ENCODE measurements at places on chromosomes 13 and 19.

DNA sequence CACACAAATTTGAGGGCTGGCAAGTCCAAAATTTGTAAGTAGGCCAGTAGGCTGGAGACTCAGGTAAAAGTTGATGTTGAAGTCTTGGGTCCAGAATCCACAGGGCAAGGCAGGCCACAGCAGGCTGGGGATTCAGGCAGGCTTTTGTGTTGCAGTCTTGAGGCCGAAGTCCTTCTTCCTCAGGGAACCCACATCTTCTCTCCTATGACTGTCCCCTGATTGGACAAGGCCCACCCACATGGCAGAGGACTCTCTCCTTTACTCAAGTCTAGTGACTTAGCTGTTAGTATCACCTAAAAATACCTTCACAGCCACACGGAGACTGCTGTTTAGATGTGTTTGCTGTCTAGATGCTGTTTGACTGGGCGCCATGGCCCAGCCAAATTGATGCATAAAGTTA is 9.9 kb upstream of the SPATA13 start:
- no peak for DNase-seq

GRCh38 chr13:46124531-46124966 is 19.7 kb upstream of the CPB2 start:
- DNase-seq = no peak

DNA sequence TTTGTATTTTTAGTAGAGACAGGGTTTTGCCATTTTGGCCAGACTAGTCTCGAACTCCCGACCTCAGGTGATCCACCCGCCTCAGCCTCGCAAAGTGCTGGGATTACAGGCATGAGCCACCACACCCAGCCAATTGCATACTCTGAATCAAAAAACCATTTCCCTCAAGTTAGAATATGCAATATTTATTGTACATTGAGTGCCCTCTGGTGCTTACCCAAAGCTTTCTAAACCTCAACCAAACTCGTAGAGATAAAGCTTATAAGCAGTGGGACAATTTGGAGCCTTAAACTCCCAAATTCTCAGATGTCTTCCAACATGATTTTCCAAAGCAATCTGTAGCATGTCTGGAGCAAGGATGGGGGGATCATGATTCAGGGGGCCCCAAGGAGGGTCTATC is 22.4 kb downstream of the RFXAP start:
- no peak for DNase-seq

DNA sequence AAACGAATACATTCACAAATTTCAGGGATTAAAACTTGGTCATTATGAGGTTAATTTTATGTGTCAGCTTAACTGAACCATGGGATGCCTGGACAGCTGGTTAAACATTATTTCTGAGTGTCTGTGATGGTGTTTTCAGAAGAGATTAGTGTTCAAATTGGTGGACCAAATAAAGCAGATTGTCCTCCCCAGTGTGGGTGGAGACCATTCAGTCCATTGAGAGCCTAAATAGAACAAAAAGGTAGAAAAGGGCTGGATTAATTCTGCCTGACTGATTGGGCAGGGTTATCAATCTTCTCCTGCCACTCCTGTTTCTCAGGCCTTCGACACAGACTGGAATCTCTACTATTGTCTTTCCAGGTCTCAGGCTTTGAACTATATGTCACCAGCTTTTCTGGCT is 203.8 kb upstream of the SLITRK6 start:
- no peak for DNase-seq

DNA sequence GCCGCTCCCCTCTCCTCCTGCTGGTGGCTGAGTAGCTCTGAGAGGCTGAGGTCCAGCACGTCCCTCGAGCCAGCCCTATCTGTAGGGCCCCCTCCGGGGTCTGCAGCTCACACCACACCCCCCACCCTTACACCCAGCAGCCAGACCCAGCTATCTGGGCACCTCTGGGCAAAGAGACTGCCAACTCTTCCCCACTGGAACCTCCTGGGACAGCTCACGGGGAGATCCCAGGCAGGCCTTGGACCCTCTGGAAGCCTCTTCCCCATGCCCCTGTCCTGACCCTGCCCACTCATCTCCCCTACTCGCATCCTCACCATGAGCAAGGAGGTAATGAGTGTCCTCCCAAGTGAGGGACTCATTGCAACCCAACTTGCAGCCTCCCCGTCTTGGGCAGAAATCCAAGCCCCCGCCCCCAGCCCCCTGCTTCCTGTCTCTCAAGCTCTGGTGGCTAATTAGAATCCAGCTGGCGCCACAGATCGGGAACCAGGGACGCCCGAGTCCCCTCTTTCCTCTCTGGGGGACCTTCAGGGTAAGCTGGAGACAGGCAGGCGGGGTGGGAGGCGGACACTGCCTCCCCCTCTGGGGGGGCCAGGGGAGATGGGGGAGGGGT is 22.1 kb downstream of the ADGRL1 start:
- DNase-seq = no peak

DNA sequence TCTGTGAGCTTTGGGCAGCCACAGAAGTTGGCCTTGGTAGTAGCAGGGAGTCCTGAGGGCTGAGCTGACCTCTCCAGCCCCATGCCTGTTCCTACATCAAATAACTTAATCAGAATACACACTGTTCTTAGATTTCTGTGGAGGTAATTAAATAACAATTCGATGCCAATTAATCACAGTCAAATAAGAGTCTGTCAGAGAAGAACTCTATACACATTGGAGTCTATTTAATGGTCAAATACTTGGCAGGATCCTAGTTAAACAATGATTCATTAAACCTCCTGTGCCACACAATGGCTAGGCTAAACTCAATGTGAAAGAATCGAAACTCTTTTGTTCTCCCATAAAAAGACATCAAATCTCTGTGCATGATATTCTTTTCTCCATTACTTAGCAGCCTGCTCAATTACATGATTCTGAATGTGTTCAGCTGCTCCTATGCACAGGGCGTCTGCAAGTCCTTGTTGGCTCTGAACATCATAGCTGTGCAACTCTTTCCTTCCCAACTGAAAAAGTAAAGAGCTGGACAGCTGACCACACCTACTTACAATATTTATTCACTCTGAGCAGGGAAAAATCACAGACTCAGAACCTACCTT is 173.1 kb downstream of the ABCC4 start:
- DNase-seq = no peak

GRCh38 chr19:14019100-14019499 is 8.8 kb upstream of the RLN3 start:
- DNase-seq = no peak

DNA sequence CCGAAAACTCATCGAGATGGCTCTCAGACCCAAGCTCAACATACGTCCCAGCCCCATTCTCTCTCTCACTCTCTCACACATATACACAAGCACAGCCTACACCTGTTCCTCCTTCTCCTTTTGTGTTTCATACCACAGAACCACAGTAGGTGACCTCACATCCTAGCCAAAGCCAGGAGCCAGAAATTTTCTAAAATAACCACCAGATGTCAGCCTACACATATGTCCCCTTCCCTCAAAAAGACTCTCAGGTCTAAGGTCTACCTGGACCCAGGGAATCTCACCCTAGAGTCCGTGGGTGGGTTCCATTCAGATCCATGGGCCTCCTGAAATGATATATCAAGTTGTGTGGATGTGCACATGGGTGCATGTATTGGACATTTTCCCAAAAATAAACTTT is 104.2 kb upstream of the IPO5 start:
- DNase-seq = no peak

GRCh38 chr13:54078271-54078870 is 1049.8 kb downstream of the OLFM4 start:
- no peak for DNase-seq

All from C1 segment of cervical spinal cord (tissue), 14 donors.